NCI-H1417 treated with DMSO at 0.1 percent for 48 hours (cell line): ENCODE measurements at places on chromosomes 2 and 18.

- no peak for DNase-seq
Measured at GRCh38 chr2:95667480-95667879, 75.7 kb downstream of the TRIM43 start.

- no peak for DNase-seq
Measured at GRCh38 chr2:48131539-48132270, 225.4 kb upstream of the FBXO11 start.

DNA sequence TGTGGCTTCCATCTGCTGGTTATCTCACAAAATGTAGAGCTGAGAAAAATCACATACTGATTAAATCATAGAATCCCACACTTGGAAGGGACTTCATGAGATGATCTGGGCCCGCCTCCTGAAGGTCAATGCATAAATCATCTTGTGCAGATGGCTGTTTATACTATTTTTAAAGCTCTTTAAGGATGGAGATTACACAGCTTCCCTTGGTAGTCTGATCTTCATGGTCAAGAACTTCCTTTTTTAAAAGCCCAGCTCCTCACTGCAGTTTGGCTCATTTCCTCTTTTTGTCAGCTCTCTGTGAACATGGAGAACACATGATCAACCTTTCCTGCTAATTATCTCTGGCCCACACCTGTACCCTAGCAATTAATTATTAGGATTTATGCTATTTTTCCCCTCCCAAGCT is 25.9 kb downstream of the GCG start:
- DNase-seq: no peak

GRCh38 chr2:71846072-71846471 is 301.6 kb downstream of the CYP26B1 start:
- no peak for DNase-seq

GRCh38 chr18:27966881-27967280 is 210.0 kb downstream of the CDH2 start:
- DNase-seq: no peak

- no peak for DNase-seq
Measured at GRCh38 chr2:62672601-62673000, 32.9 kb upstream of the EHBP1 start.

DNA sequence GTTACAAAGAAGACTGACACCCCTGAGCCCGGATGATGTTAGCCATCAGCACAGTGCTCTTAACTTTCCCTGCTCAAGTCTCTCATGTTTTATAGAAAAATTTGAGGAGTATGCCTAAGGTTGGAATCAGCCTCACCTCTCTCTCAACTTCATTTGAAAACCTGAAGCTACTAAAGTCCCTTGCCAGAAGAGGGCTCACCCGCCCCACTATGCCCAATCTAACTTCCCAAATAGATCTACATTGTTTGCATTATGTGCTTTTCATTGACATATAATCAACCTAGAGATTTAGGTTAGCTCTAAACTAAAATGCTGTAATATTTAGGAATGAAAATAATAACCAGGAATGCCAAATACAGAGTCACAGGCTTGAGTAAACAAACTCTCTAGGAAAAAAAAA is 305.4 kb downstream of the NCKAP5 start:
- no peak for DNase-seq

GRCh38 chr2:231244382-231245248 is 46.2 kb downstream of the ARMC9 start:
- DNase-seq: no peak

DNA sequence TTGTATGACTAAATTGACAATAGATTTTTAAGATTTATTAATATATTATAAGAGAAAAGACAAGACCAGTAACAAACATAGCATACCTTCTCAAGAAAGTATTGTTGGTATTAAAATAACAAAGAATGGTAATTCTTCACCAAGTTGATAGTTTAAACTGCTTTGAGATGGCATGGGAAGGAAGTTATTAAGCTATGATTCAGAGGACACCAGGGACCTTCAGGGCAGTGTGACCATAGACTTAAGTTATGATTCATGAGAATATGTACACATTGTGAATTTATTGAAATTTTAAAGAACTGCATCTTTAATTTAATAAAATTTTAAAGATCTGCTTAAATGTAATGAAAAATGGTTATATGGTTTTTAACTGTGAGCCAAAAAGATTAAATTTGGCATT is 205.7 kb downstream of the DSEL start:
- no peak for DNase-seq

DNA sequence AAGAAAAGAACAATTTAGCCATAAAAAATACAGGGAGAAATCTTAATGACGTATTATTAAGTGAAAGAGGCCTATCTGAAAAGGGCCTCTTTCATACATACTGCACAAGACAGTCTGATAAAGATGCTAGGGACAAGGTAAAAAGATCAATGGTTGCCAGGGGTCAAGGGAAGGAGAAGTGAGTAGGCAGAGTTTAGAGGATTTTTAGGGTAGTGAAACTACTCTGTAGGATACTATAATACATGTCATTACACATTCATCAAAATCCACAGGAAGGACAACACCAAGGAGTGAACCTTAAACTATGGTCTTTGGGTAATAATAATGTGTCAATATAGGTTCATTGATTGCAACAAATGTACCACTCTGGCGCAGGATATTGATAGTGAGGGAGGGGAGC is 289.3 kb downstream of the FSIP2 start:
- no peak for DNase-seq

DNA sequence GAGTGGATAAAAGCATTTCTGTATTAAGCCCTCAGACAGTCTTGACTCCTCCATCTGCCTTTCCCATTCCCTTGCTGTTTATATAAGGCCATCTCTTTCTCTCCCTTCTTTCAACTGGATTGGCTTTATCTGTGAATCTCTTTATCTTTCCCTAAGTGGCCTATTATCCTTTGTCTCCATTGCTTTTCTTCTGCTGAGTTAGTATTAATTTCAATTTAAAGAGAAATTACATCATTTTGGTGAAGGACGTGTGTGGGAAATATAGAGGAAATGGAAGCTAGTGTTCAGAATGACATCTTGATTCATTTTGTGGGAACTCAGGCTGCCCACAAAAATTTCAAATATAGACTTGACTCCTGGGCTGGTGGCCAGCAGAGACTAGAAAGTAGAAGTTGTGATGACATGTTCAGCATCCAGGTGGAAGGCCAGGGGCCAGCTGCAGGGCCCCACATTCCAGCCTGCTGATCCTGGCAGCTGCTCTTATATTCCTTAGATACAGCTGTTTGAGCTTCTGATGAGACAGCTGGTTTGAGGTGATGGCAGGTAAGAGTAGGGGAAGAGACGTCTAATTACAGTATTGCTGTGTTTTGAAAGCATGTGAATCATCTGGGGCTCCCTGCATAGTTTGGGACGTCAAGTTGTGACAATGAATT is 52.3 kb downstream of the DIS3L2 start:
- no peak for DNase-seq

DNA sequence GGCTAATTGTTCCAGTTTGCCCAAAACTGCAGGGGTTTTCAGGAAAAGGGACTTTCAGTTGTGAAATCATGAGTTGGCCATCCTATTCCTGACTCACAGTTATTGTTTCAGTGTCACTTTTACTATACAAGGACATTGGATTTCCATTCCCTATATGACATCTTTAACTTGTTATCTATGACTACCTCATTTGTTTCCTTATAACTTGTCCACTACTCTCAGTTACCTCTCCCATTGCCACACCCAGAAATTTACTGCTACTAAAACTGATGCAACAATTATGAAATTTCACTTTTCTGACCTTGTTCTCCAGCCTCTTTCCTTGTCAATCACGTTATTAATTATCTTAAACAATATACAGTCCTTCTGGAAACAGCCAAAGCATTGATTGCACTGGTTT is 116.5 kb upstream of the ZNF804A start:
- DNase-seq: no peak

GRCh38 chr2:46252891-46253659 is 44.1 kb upstream of the EPAS1 start:
- DNase-seq: no peak

DNA sequence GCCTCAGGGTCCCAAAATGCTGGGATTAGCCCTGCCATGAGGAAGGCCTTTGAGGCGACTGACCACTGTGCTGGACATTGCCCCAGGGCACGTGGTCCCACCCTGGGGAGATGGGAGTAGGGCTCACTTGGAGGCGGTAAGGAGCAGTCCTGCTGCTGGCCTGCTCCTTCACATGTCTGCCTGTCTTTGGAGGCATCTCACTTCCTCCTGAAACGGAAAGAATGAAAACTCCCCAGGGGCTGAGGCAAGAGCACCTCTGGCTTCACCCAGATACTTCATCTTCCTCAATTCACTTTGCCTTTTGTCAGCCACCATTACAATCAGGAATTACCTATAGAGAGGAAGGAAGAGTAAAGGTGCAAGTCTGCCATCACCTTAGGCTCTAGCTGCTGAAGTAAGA is 59.9 kb upstream of the GATA6 start:
- no peak for DNase-seq

DNA sequence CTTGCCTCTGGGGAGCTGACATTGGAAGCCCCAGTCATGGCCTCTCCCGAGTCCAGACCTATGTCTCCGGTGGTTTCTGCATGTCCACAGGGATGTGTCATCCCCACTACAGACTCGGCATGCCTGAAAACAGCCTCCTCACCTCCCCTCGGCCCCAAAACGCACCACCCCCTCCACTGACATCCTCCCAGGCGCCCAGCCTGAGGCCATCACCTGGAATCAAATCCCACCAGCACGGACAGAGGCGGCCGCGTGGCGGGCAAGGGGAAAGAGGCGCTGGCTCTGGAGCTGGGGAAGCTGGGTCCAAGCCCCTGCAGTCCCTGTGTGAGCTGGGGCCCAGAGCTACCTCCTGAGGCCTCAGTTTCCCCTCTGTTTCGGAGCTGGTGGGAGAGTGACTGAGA is 69.9 kb upstream of the SMAD7 start:
- no peak for DNase-seq

GRCh38 chr2:210635257-210635656 is 78.9 kb downstream of the CPS1 start:
- DNase-seq: no peak

GRCh38 chr2:43616967-43617680 is 19.9 kb upstream of the PLEKHH2 start:
- no peak for DNase-seq

DNA sequence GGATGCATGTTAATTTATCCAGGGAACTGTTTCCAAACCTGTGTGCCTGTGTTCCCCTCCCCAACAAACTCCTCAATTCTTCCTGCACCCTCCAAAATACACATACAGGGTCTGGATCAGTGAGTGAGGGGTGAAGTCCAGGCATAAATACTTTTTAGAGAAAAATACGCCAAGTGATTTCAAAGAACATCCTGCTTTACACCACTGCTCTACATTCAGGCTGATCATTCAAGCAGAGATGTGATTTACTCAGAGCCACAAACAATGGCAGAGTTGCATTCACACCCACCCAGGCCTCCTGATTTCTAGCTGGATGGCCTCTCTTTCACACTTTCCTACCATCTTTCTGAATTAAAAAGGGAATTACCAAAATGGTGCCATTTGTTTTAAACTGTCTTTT is 289.5 kb upstream of the SLC14A2 start:
- DNase-seq: no peak

- no peak for DNase-seq
Measured at GRCh38 chr2:184498936-184499335, 99.4 kb upstream of the ZNF804A start.

- DNase-seq: no peak
Measured at GRCh38 chr2:187422282-187422681, 25.8 kb downstream of the CALCRL start.

DNA sequence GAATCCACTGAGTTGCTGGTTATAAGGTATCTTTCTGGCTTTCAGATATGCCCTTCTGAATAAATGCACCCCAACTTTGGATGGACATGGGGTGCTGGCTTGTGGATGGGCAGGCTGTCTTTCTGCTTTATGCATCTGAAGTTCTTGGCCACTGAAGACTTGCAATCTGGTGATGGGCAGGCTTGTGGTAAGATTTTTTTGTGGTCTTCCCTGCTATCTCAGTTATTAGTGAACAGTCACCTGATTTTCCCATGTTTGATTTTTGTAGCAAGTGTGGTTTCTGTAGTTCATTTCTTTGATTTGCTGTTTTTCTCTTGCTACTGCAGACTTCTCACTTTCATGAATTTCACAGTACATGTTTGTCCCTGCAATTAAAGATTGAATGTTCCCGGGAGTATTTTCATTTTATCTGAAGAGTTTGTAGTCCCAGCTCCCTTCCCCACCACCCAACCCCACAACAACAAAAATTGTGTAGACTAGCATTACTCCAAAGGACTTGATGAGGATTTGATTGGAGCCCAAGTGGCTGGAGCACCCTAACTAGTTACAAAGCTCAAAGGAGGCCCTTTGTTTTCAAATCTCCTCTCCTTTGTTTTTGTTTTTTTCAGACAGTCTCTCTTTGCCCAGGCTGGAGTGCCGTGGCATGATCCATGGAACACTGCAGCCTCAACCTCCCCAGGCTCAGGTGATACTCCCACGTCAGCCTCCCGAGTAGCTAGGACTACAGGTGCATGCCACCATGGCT is 63.6 kb upstream of the MGAT5 start:
- no peak for DNase-seq

DNA sequence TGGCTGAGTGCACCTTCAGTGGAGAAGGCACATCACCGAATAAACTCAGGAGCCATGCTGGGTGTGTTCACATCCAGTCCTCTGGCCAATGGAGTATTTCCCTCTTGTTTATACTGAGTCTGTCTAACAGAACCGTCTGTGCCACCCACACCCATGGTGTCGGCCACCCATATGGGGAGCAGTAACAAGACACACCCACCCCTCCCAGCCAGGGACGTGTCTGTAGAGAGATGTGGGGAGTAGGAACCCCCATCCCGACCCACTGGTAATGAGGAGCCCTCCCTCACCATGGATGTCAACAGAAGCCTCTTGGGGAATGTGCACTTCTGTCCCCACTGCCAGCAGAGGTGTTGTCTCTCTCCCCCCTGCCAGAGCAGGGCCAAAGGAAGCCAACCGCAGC is 37.1 kb downstream of the KCNG2 start:
- DNase-seq: no peak

- DNase-seq: no peak
Measured at GRCh38 chr2:218394298-218395089, 5.2 kb upstream of the CTDSP1 start.

DNA sequence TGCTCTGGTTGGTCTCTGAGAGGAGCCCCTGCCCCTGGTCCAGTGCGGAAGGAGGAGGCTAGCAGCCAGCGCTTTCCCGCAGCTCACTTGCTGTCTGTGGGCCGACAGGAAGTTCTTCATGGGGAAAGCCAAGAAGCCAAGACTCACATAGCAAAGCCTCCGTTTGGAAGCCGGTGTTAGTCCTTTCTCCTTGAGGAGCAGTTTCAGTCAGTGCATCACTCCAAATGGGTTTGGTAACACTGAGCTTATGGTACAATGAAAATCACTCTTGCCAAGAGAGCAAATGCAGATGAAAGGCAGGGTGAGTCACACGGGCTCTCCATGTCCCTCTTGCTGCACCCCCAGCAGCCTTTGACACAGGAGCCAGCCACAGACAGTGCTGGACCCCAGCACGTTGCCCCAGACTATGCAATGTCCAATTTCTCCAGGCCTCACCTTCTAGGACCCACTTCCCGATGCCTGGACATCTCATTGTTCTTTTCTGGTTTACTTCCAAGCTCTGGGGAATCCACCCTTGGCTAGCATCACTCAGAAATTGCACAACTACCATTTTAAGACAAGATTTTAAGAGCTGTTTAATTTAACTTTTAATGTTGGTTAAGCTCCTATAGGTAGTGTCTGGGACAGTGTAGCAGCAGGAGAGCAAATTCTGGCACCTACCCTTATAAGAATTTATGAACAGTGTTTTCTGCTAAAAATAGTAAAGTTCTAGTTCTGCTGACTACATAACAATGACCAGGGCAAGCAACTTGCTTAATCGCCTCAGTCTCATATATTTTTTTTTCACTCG is 174.9 kb downstream of the ASB1 start:
- no peak for DNase-seq
